A549 treated with Hydrocortisone at 1 μM for 4 hours (cell line): ENCODE measurements at places on chromosomes 11 and 22. TPM values are rescaled to one million over a fixed set of nuclear protein-coding genes. Genes with fewer than 3 reads are reported as not detected.

Gene OPCML
- not detected in 5 replicates for total RNA-seq

Gene HTR3A
- not detected in 5 replicates for total RNA-seq

Gene PIWIL4
- total RNA-seq, result 0.09 to 0.24 TPM (median 0.18 TPM) in 5 replicates

Gene PDGFD
- 5.9 to 8.6 TPM (median 7.2 TPM) in 5 replicates for total RNA-seq

Gene TMEM225
- total RNA-seq, result not detected in 5 replicates
